KG1 (cell line): ENCODE measurements at places on chromosomes 12 and 14.

DNA sequence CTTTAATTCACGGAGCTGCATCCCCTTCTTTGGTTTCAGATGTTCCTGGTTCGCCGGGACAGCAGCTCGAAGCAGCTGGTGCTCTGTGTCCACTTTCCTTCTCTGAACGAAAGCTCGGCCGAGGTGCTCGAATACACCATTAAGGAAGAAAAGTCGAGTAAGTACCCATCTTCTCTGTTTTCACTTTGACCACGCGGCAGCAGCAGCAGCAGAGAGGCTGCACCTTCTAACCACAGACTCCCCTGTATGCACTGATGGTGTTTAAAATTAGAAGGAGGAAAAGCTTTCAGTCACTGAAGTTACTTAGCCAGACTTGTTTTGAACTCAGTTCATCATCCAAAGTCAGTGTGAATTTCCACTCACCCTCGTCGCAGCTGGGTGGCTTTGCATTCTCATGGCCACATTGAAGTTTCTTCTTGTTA is 63.8 kb downstream of the RIN3 start:
- DNase-seq: no peak

GRCh38 chr14:52119030-52119429 is 50.2 kb upstream of the NID2 start:
- DNase-seq: no peak

GRCh38 chr12:66624806-66625205 is 54.1 kb downstream of the GRIP1 start:
- DNase-seq: no peak

DNA sequence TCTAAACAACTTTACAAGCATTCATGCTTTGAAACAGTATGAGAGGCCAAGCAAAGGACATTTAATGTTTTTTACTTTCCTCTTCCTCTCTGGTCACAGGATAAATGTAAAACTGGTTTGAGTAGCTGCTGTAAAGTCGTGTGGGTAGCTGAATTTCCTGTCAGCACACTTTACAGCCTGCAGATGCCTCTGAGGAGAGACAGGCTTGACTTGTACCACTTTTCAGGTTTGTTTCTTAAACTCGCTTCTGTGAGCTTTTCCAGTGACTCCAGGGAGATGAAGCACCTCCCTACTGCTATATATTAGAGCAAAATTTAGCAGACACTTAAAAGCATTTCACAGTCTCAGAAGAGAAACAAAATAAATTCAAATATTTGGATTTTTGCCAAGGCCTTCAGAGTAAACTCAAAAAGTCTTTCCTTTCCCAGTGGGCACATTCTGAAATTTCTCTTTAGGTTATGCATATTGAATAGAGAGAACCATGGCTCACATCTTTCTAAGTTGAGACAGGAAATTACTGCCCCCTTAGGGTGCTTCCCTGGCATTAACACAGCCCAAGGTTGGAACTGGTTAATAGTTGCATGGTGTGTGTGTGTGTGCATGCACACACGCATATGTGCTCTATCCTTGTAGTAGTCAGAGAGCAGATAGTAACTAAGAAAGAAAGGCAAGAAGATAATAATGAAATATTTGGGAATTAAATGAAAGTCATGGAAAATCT is 557.3 kb upstream of the MIS18BP1 start:
- peak; percentile 32 for DNase-seq

DNA sequence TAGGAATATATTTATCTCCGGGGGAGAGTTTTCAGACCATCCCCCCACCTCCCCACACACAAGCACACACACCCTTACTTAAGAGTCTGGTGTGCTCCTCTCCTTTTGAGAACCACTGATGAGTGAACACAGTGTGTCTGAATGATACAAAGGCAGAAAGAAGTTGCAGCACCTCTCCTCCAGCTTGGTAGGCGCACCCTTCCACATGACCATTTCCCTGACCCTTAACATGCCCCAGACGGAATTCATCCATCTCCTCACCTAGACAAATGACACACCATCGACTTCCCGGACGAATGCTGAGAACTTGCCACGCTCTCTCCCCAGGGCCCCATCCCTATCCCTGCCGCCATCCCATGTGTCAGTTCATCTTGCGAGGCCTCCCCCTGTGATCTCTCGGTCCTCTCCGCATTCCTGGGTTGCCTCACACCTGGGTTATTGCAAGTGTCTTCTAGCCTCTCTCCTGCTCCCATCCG is 3.9 kb downstream of the TNFRSF1A start:
- DNase-seq: no peak

GRCh38 chr14:92625213-92625612 is 111.6 kb downstream of the RIN3 start:
- no peak for DNase-seq

- no peak for DNase-seq
These were observed 20.3 kb downstream of the TTC6 start for GRCh38 chr14:37615582-37616289.

DNA sequence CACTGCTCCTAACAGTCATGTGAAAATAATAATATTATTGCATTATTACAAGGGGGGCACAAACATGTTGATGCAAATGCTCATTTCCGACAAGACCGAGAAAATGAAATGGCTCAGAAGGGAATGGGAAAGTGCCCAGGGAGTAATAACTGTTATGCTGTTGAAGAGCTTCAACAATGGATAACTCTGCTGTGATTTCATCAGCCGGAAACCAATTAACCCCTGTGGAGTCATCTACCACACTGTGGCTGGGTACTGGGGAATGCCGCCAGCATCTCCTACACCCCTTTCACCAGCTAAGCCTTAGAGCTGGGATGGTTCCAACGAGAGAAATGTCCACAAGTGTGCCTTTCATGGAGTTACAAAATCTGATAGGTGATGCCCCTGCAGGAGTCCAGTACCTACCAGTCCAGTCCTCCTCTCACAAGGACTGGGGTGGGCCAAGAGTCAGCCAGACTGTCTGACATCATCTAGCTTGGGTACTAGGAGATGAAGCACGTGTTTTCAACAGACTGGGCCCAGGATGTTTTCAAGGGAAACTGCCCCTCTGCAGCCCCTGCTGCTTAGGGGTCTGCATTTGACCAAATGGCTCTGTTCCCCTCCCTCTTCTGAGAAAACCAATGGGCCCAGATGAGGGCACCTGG is 509.3 kb upstream of the CCDC196 start:
- DNase-seq: no peak

GRCh38 chr14:59836116-59836515 is 34.5 kb downstream of the RTN1 start:
- no peak for DNase-seq

GRCh38 chr12:29578731-29579130 is 81.2 kb upstream of the OVCH1 start:
- DNase-seq: no peak
